ENCODE measurements at places on chromosomes 7 and 10. TPM values are rescaled to one million over a fixed set of nuclear protein-coding genes. Genes with fewer than 3 reads are reported as not detected.

- DNase-seq = peak; percentile 16
Measured at GRCh38 chr10:91788527-91788926, 9.7 kb upstream of the TNKS2 start.

GRCh38 chr7:92988941-92989545, 128.7 kb downstream of the SAMD9 start:
- DNase-seq = peak; percentile 47

DNA sequence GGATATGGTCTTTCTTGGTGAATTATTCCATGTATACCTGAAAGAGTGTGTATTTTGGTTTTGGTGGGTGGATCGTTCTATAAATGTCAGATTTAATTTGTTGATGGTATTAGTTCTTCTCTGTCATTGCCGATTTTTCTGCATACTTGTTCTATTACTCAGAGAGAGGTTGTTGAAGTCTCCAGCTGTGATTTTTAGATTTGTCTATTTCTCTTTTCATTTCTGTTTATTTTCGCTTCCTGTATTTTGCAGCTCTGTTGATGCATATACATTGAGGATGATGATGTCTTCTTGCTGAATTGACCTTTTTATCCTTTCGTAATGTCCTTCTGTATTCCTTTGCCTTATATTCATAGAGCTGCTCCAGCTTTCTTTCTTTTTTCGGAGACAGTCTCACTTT, 12.1 kb upstream of the BHLHA15 start:
- DNase-seq = no peak

GRCh38 chr7:106493041-106493731, 167.8 kb downstream of the CCDC71L start:
- peak; percentile 11 for DNase-seq

DNA sequence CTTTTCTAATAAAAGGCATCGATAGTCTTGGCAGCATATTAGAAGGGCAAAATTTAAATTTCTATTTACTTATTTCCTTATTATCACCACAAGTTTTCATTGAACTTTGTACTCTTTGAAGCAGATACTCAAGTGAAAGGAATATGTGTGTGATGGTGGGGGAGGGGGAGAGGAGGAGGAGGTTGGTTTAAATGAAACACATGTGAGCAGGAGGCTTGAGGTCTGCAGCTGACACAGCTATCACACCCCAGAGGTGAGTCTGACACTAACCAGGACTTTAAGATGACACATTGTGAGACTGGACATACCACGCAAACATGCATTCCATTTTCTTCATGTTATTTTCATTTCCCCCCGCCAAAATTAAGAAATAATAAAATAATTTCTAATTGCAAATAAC, 63.3 kb downstream of the CTTNBP2 start:
- DNase-seq = no peak

The UBTD1 gene
- 12.4 TPM for total RNA-seq

The TCAF2 gene
- 2.3 TPM for total RNA-seq

The UNC5B gene
- 36.6 TPM for total RNA-seq

Measured in bronchial epithelial cell (primary cell).